ENCODE measurements at places on chromosomes 2 and 18.

- DNase-seq: no peak
Measured at GRCh38 chr2:182191061-182191460, 205.4 kb downstream of the PPP1R1C start.

DNA sequence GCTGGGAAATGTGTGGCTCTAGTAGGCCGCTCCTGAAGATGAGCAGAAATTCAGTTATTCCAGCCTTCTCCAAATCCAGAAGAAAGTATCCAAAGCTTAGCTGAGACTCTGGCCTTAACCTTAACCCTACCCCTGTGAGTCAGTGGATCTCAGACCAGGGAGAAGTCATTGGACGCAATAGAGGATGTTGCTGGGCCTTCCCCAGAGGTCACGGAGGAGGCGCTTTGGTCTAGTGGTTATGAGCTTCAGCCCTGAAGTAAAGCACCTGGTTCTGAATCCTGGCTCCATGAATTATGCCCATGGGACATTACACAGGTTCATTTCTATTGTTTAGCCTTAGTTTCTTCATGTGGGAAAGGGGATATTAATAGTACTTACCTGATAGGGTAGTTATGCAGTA is 24.0 kb downstream of the PKDCC start:
- DNase-seq: no peak

DNA sequence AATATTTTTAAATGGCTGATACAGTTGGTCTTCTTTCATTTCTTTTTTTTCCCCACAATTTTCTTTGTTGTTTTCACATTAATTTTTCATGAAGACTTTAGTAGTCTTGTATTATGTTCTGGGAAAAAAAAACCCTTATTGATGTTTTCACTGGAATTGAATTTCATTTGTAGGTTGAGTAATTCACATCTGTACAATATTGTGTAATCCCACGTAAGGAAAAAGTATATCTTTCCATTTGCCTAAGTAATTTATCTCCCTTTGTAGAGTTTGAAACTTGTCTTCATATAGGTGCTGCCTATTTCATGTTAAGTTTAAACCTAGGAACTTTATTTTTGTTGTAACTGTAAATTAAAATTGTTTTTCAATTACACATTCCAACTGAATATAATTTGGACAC is 2.0 kb downstream of the DNAJC27 start:
- DNase-seq: no peak

DNA sequence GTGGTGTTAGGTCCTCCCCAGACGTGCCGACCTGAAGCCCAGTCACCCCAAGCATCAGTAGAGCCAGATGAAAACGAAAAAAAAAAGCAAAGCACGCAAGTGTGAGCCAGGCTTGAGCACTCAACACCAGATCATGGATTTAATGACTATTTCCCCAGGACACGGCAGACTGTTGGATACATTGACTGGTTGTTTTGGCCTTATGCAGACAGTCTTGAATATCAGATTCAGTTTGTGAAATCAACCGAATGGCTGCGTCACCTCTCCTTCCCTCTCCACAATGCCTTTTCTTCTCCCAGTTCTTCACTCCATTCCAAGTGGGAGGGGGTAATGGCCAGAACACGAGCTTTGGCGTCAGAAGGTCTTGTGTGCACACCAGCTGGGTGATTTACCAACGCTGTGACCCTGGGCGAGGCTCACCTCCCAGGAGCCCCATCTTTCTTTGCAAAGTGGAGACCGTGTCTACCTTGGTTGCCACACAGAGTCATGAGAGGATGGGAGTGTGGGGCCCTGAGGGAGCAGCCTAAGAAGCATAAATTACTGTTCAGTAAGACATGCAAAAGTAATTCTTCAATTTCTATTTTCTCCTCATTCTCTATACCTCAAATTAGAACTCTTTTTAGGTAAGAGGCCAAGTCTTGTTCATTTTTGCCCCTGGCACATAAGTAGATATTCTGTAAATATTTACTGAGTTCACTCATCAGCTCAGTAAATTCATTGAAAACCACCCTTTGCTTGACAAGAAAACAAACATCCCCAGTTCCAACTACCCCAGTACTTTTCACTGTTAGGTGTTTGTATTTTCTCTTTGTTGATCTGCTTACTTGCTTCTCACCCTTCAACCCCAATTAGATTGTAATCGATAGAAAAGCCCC is 181.1 kb upstream of the COPS8 start:
- no peak for DNase-seq

GRCh38 chr2:120481446-120482194 is 135.7 kb downstream of the INHBB start:
- DNase-seq: no peak

All from HL-60 (cell line).